ENCODE measurements at places on chromosomes 1 and 21.

- DNase-seq = peak; percentile 74
These were observed 14.8 kb upstream of the BTG2 start for GRCh38 chr1:203290261-203291089.

DNA sequence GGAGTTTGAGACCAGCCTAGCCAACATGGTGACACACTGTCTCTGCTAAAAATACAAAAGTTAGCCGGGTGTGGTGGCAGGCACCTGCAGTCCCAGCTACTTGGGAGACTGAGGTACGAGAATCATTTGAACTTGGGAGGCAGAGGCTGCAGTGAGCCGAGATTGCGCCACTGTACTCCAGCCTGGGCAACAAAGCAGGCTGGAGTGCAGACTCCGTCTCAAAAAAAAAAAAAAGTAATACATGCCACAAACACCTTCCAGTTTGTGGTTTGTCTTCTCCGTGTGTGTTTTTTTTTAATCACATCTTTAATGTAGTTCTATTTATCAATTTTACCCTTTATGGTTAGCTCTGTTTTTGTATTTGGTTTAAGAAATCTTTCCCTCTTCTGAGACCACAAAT, 22.3 kb downstream of the POGZ start:
- DNase-seq = no peak

- DNase-seq = no peak
These were observed 395.4 kb downstream of the MATN1 start for GRCh38 chr1:30328100-30328370.

- no peak for DNase-seq
These were observed 89.7 kb downstream of the MAGI3 start for GRCh38 chr1:113479713-113480676.

DNA sequence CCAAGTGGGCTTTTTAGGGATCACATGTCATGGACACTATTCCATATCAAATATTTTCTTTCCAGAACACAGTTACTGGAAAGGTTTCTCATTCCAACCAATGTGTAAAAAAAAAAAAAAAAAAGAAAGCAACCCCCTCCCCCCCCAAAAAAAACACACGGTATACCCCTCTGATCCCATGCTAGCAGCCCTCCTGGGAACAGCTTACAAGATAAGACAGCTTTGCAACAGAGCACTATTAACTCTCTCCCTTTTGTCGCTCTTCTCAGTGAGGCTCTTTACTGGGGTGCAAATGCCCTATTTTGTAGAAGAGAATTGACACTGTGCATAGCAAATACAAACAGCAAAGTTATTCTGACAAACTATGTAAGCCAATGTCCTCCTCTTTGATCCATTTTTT, 161.2 kb downstream of the NTMT2 start:
- DNase-seq = no peak

GRCh38 chr1:237270353-237270752, 228.4 kb downstream of the RYR2 start:
- no peak for DNase-seq

GRCh38 chr21:29710498-29710897, 229.3 kb downstream of the GRIK1 start:
- no peak for DNase-seq

DNA sequence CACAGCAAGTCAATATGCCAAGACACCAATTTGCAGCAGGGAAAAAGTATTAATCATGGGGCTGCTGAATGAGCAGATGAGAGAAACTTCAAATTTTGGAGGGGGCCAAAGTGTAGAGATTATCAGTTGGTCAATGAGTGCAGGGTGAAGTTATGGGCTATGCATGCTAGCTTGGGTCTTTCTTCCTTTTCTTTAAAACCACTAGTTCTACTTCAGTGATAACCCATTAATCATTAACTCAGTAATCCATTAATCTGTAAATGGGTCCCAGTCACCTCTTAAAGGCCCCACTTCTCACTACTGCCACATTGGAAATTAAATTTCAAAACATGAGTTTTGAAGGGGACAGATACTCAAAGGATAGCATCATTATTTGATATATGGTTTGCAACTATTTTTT, 688.6 kb upstream of the ADGRL4 start:
- no peak for DNase-seq

- no peak for DNase-seq
These were observed 341.2 kb downstream of the HHAT start for GRCh38 chr1:210669951-210670350.

DNA sequence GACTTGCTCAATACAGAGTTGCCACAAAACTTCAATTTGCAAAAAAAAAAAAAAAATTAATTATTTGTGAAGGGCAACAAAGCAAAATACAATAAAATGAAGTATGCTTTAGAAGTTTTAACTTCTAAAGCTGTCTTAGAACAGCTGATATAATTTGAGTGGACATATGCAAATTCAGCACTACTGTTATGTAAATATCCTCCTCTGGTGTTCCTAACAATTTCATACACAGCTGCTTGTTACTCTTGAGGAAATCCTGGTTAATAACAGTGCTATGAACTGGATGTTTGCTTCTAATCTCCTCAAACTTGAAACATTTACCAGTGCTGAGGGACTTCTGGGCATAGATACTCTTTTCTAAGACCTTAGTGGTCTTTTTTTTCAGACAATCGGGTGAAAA, 69.6 kb upstream of the COL24A1 start:
- no peak for DNase-seq

DNA sequence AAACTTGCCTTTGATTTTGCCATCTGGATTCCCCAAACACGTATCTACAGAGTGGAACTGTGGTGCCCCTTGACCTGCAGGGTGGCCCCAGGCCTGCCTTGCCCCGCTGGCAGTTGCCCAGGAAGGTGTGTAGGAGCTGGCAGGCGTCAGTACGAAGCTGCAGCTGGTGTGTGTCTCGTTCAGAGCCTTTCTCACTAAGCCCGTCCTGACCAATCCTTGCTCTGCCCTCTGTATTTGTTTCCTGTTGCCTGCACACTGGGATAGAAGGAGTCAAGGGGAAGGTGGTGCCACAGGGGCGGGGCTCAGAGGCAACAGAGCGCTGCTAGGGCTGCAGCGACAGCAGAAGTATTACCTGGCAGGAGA, 5.2 kb upstream of the VSIG8 start:
- peak; percentile 57 for DNase-seq

DNA sequence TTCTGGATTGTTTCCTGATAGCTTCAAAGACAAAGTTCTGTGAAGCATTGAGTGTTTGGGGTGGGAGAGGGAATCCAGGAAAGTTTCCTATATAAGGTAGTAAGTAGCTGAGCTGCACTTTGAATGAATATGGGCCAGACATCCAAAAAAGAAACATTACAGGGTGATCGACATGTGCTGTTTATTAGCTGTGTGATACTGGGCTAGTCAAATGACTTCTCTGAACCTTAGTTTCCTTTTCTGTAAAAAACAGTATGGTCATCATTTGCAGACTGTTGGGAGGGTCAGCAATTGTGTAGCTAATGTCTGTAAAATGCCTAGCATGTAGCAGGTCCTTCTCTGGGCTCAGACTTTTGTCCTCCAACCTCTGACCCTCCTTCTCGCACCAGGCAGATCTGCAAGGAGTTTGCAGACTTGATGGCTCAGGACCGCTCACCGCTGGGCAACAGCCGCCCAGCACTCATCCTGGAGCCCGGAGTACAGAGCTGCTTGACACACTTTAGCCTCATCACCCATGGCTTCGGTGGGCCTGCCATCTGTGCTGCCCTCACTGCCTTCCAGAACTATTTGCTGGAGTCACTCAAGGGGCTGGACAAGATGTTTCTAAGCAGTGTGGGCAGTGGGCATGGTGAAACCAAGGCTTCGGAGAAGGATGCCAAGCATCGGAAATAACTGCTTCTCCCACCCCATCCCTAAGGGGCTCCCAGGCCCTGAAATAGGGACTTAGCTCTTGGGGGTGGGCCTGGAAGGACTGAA, 21.1 kb downstream of the TFAP2E start:
- no peak for DNase-seq

GRCh38 chr21:37071561-37072273, 1.2 kb downstream of the PIGP start:
- DNase-seq = no peak
